ENCODE measurements at places on chromosomes 4 and X. TPM values are rescaled to one million over a fixed set of nuclear protein-coding genes. Genes with fewer than 3 reads are reported as not detected.

The KLB gene
- not detected for polyA plus RNA-seq

The ZNF185 gene
- polyA plus RNA-seq = 8.3 TPM

The MAGED2 gene
- polyA plus RNA-seq = 280 TPM

The CLCN5 gene
- polyA plus RNA-seq = 2.4 TPM

The VCX3B gene
- polyA plus RNA-seq = not detected

The FAT1 gene
- 489 TPM for polyA plus RNA-seq

The CACNA1F gene
- polyA plus RNA-seq = not detected

The DMD gene
- 12.5 TPM for polyA plus RNA-seq

The ANXA3 gene
- polyA plus RNA-seq = 15.7 TPM

The GBA3 gene
- polyA plus RNA-seq = not detected
